ENCODE measurements at places on chromosomes 4 and X. TPM values are rescaled to one million over a fixed set of nuclear protein-coding genes. Genes with fewer than 3 reads are reported as not detected.

GRCh38 chr4:126604268-126604867, 1028.4 kb upstream of the INTU start:
- no peak for DNase-seq

DNA sequence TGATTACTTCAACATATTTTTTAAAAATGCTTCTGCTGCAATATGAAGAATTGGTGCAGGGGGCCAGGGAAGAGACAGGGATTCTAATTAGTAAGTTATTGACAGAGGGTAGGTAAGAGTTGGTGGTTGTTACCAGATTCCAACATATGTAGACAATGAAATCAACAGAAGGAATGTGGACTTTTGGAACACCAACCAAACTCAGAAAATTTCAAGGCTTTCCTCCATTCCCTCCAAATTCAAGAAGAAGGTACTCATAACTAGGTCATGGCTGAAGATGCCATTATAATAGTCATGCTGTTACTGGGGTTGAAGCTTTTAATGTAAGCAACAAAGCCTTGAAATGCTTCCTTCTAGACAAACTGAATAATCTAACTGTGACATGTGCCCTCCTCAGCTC, 22.9 kb upstream of the CXCL13 start:
- DNase-seq = no peak

DNA sequence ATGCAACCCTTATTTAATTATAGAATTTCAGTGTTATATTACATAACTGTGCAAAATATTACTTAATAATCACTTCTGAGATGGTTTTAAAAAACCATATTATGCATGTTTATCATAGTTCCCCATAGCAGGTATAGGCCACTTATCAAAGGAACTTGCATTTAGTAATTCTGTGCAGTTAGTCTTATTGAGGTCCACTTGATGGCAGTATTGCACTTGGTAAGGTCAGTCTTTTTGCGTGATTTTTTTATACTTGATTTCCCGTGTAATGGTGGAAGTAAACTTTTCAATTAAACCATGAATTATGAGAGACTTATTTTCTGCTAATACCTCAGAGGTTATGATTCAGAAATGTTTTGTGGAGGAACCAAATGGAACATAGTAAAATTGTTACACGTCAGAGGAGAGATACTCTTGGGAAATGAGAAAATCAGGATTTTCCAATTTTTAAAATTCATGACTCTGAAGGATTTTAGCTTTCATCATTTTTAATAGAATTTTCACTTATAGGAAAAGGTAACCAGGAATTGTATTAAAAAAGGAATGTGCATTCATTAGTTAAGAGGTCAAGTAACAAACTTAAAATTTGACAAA, 230.0 kb downstream of the CCSER1 start:
- no peak for DNase-seq

- no peak for DNase-seq
Measured at GRCh38 chr4:184413261-184414046, 60.9 kb downstream of the IRF2 start.

DNA sequence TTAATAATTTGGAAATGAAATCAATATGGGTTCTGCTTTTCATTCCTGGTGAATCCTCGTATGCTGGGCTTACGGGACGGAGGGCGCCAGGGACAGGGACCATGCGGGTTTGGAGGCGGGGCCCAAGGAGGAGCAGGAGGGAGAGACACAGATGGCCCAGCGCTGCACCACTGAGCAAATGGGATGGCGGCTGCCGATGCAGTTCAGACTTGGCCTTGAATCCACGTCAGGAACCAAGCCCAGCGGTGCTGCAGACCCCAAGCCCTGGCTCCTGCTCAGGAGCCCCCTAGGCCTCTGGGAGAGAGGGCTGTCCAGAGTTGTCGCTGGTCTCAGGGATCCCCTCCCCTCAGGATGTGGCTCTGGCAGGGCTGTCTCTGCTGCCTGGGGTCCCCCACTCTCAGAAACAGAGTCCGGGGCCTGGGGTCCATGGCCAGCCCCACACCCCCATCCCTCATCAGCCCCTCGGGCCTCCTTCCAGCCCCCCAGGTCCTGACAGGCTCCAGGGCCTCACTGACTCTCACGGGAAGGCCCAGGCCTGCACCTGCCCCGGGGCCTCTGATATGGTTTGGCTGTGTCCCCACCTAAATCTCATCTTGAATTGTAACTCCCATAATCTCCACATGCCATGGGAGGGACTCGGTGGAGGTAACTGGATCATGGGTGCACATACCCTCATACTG, 75.2 kb downstream of the FAM53A start:
- no peak for DNase-seq

The GAGE12E gene
- total RNA-seq = not detected

The RBMX2 gene
- 23.9 TPM for total RNA-seq

The CCKAR gene
- total RNA-seq = not detected

All from naive thymus-derived CD8-positive, alpha-beta T cell (primary cell).